ENCODE measurements at places on chromosomes 4 and X.
A peak's percentile ranks its signal among the peaks of the same experiment; 100 is the strongest.

GRCh38 chr4:105509291-105509690 lies 35.4 kb upstream of the PPA2 start:
- DNase-seq: no peak

- DNase-seq: no peak
These were observed 858.8 kb upstream of the FRG1 start for GRCh38 chr4:189081826-189082225.

- DNase-seq: peak; percentile 76
These were observed 772 bp upstream of the WNK3 start for GRCh38 chrX:54358424-54359211.

DNA sequence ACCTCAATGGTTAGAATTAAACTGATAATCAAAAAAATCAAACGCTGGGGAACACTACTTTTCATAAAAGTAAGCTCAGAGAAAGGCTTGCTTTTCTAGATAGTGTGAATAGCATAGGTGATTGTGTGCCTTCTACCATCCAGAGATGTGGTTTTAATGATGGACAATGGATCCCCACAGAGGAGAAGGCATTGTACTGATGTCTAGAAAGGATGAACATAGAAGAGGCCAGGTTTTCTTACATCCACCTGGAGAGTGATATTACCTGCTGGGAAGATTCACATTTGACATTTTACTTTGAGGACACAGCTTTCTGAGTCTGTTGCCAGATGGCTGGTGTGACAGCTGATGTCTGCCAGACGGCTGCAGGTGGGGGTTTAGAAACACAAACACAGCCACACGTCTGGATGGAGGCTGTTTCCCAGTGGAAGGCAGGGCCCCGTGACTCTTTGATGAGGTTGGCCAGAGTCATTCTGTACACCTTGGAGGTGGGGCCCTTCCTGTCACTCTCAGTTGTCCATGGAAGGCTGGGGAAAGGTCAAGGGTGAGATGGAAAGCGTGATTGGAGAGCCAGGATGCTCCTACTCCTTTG lies 114.4 kb downstream of the PSAPL1 start:
- no peak for DNase-seq

GRCh38 chrX:115894087-115894486 lies 276.5 kb upstream of the AGTR2 start:
- DNase-seq: peak; percentile 73

- no peak for DNase-seq
These were observed 80.1 kb downstream of the HDAC8 start for GRCh38 chrX:72492499-72492898.

- DNase-seq: no peak
These were observed 173.9 kb upstream of the PGRMC2 start for GRCh38 chr4:128461291-128462102.

All from globus pallidus (tissue), 1 donor.